ENCODE measurements at places on chromosomes 1 and 21.

GRCh38 chr1:12706061-12706460 is 9.8 kb upstream of the AADACL3 start:
- no peak for DNase-seq

- no peak for DNase-seq
These were observed 12.6 kb upstream of the SERINC2 start for GRCh38 chr1:31400393-31400792.

GRCh38 chr1:103953386-103953785 is 203.7 kb downstream of the AMY1C start:
- DNase-seq, result no peak

- no peak for DNase-seq
These were observed 18.3 kb upstream of the ALPL start for GRCh38 chr1:21490774-21491487.

- DNase-seq, result no peak
These were observed 27.5 kb upstream of the VPS26C start for GRCh38 chr21:37294679-37295078.

- DNase-seq, result no peak
These were observed 213.5 kb downstream of the RPS6KC1 start for GRCh38 chr1:213264531-213264930.

GRCh38 chr1:10271869-10272268 is 61.5 kb downstream of the KIF1B start:
- DNase-seq, result no peak

GRCh38 chr21:28867401-28867800 is 125.3 kb downstream of the LTN1 start:
- DNase-seq, result no peak

DNA sequence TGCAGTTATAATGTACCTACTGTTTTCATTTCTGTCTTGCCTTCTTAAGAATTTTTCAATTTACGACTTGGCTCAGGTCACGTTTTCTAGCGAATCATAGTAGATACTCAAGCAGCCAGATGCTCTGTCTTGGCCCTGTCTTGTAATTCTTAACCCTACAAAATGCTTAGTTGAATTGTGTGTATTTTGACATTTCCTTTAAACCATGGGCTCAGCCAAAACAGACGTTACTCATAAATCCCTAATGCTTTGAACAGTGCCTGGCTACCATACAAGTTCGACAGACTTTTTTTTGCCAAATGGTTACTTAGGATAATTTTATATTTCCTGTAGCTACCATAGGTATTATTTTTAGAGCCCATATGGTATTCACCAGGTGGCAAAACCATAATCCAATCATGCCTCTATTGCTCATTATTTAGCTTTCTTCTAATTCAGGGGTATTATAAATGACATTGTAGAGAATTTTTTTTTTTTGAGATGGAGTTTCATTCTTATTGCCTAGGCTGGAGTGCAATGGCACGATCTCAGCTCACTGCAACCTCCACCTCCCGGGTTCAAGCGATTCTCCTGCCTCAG is 54.3 kb downstream of the KCNK1 start:
- DNase-seq, result no peak

DNA sequence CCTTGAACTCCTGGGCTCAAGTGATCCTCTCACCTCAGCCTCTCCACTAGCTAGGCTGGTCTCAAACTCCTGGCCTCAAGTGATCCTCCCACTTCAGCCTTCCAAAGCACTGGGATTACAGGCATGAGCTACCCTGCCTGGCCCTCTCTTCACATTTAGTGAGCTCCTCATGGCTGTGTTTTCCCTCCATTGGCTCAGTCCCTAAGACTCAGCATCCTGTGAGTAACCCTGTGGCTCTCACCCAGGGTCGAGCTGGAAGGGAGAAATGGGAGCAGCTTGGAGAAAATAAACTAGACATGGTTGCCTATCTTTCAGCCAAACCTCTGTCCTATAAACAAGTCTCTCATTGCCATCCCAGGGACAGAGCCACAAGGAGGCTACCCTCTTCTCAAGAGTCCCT is 17.5 kb downstream of the NCF2 start:
- DNase-seq, result no peak

- DNase-seq, result no peak
These were observed 17.2 kb upstream of the PHLDA3 start for GRCh38 chr1:201486187-201486586.

GRCh38 chr1:87335175-87335884 is 6.7 kb downstream of the LMO4 start:
- peak; percentile 75 for DNase-seq

DNA sequence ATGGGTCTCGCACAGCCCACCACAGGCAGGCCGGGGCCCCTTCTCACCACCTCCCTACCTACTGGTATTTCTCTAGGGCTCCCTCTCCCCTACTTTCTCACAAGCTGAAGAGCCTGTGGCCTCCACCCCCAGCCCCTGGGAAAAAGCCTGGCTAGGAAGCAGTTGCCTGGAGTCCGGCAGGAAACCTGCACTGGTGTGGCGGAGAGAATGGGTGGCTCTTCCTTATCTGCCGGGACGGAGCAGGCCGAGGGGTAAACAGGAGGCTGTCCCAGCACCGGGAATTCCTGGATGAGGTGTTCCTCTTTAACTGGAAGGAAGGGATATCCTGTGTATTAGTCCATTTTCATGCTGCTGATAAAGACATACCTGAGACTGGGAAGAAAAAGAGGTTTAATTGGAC is 125.8 kb downstream of the TLR5 start:
- DNase-seq, result no peak

GRCh38 chr1:218301217-218301616 is 16.1 kb downstream of the RRP15 start:
- no peak for DNase-seq

DNA sequence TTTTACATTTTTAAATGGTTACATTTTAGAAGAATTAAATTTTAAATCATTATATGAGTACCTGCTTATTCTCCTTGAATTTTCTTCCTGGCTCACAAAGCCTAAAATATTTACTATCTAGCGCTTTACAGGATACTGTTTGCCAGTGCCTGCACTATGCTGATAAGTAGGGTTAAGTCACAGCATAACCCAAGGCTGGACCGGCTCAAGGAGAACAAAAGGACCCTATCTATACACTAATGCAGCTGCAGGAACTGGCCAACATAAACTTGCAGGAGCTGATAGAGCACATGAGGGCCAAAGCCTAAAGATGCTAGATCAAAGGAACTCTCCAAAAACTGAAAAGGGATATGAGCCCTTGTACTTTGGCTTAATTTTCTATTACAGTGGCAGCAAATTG is 1086.9 kb upstream of the TMPRSS15 start:
- DNase-seq, result no peak

GRCh38 chr1:209343511-209343910 is 240.0 kb upstream of the CAMK1G start:
- DNase-seq, result no peak

- DNase-seq, result no peak
These were observed 2.3 kb downstream of the ANP32E start for GRCh38 chr1:150233359-150234308.

GRCh38 chr21:36048357-36048756 is 12.0 kb downstream of the SETD4 start:
- no peak for DNase-seq

DNA sequence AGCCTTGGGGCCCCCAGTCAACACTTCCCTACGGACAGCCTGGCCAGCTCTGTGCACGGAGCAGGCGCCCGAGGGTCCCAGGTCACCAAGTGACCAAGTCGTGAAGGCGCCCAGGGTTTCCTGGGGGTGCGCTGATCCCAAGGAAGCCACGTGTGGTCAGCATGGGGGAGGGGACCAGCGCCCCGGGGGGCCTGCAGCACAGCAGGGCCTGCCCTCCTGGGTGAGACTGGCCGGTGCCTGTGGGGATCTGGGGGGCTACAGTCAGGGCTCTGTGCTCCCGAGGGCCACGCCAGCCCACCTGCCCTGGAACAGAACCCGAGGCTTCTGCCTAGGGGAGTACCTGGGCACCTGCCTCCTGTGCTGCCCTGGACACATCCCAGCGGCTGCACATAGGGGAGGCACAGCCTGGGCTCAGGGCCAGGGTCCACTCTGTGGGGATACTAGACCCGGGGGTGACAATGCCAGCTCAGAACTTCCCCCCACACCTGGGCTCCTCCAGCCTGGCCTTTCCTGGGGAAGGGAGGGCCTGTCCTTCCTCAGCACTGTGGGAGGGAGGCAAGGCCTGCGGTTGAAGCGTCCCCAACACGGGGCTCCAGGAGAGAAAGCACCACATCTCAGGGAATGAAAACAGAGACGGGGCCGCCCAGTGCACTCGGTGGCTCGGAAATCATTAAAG is 6.2 kb upstream of the POFUT2 start:
- no peak for DNase-seq

- DNase-seq, result no peak
These were observed 64.0 kb downstream of the MEGF6 start for GRCh38 chr1:3547055-3548005.

- DNase-seq, result no peak
These were observed 323.8 kb downstream of the AMY1C start for GRCh38 chr1:104073463-104073902.

DNA sequence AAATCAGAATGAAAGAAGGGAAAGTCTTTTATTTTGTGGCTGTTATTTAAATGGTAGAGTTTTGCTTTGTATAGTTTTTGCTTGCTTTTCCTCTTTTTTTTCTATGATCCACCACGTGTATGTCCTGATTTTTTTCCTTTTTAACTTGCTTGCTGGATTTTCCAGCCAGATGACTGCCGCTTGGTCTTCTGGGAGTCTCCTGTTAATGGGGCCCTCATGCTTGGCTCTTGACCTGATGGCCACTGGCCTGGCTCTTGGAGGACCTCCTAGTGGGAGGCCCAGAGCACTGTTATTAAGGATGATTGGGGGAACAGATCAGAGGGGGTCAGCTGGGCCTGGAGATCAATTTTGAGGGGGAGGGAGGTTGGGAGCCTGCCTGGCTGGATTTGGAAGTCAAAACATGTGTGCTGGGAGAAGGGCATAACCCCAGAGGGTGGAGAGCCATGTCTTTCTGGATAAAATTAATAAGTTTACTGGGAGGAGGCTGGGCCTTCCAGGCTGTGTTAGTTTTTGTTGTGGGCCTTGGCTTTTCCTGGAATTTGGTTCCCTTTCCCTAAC is 1.2 kb downstream of the FGGY start:
- no peak for DNase-seq

DNA sequence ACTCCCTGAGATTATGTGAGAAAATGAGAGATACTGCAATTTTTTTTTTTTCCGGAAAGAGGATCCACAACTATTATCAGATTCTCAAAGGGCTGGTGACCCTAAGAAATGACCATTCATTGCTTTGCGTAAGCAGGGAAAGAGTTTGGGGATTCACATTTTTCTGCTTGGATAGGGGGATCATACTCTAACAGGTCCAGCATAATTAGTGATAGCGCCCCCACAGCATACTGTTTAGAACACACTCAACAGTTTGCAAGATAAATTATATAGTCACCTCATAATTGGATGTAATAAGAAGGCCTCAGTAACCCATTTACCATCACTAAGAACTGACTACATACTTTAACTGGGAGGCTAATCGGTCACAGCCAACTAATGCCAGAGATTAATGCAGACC is 1.9 kb downstream of the CCT3 start:
- DNase-seq, result no peak

- no peak for DNase-seq
These were observed 52.5 kb upstream of the TINAGL1 start for GRCh38 chr1:31523769-31524168.

- no peak for DNase-seq
These were observed 35.4 kb downstream of the CLCA1 start for GRCh38 chr1:86504137-86504479.

DNA sequence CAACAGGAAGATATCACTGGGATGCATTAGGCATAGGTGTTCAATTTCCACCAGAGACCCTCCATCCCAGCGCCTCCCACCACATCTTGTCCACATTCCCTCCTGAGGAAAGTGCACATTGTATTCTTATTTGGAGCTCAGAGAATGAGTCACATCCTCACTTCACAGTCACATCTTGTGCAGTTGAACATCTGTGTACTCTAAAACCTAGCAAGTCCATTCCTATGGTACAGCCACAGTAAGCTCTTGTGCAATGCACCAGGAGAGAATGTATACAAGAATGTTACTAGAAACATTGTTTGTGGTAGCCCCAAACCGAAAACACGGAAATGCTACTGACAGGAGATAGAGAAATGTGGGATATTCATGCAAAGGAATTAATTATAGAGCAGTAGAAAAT is 1.6 kb upstream of the KDF1 start:
- no peak for DNase-seq

- DNase-seq, result no peak
These were observed 777 bp downstream of the AZIN2 start for GRCh38 chr1:33081554-33082305.

DNA sequence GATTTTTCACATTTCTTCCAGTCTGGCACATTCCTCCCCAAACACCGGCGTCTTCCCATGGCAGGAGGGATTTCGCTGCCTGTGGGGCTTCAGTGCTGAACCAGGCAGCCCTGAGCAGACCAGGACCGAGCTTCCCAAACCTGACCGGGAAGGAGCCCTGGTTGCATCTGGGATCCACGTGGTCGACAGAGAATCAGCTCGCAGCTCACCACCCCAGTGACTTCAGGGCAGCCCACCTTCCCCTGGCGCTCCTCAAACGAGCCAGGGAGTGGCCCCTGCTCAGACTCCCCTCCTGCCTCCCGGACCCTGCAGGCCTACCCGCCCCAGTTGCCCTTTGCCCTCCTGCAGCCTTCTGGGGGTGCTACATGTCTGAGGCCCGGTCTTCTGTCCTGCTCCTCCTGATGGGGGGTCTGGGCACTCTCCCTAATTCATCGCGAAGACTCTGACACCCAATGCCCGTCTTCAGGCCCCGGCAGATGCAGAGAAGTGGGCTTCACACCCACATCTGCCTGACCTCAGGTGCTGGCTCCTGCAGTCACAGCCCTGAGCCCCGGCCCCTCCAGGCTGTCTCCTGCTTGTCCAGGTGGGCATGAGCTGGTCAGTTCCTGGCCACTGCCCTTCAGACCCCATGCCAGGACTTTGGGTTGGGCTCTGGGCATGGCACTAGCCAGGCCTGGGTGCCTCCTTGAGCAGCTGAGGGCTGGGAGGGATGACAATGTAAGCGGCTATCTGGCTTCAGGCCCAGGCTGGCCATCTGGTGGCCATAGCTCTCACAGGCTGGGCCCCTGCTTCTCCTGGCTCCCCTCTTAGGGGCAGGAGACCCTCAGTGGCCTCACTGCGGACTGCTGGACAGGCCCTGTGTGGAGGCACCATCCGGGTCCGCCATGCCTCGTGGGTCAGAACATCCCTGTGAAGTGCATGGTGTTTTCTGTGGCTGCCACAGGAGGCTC is 26.1 kb upstream of the PRSS38 start:
- DNase-seq, result no peak

GRCh38 chr1:181095763-181096184 is 7.3 kb downstream of the IER5 start:
- no peak for DNase-seq

DNA sequence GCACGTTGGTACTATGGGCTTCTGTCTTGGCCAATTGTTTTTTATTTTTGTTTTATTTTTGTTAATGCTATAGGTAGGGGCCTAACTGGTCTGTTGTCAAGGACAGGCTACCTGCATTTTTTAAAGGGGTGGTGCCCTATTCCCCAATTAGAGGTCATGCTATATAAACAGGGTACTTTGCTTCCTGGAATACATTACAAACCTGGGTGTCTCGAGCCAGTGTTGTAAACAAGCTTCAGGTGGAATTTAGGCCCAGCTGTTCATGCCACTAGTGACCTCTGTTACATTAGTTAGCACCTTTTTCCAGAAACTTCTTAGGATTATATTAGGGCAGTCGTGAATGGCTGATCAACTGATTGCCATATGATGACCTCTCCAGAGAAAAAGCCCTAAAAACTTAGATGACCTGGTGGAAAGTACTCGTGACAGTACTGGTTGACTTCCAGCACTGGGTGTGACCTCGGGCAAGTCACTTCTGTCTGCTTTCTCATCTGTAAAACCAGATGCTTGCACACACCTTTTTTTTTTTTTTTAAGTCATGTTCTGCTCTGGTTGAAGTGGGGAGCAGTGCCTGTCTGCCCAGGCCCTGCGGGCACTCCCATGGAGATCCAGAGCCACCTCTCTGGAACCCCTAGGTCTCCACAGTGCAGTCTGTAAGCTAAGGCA is 46.5 kb downstream of the ELK4 start:
- DNase-seq, result no peak
